ENCODE measurements at places on chromosomes 3 and 15.
A peak's percentile ranks its signal among the peaks of the same experiment; 100 is the strongest.

DNA sequence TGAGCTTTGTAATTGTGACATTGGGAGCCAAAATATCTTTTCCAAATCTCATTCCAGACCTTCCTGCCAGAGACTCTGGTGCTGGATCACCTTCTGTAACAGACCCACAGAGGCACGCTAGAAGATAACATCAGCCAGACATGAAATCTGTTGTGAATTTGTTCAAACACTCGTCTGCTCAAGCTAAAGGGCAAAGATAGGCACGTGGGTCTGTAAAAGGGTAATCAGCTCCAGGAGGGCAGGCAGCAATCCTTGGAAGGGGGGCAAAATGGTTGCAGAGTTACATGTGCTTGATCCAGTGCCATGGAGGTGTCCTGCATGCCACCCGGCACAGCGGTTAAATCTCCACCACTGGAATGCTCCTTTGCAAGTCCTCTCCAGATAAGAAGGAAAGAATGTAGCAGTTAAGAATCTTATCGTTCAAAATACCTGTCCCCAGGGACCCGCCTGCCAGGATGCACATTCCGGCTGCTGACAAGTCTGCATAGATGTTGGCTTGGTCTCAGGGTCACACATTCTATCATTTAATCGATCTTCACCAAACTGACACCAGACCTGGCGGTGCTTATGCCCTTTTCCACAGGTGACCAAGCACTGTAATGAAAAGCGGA, 74.8 kb downstream of the ADAMTS9 start:
- DNase-seq = no peak

DNA sequence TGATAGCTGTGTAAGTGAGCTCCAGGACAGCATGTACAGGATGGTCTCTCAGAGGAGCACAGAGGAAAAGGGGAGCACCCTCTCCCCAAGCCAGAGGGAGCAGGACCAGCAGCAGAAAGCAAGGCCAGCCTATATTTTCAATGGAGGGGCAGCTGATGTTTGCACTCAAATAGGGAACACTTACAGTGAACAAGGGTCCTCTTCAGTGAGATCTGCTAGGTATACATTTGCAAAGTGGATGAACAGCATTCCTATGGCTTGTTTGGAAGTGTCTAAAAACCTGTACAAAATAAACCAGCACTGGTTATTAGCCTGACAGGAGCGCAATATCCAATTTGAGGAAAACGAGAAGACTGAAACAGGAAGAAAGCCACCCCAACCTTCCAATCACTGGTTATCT, 17.6 kb upstream of the MUSTN1 start:
- no peak for DNase-seq

DNA sequence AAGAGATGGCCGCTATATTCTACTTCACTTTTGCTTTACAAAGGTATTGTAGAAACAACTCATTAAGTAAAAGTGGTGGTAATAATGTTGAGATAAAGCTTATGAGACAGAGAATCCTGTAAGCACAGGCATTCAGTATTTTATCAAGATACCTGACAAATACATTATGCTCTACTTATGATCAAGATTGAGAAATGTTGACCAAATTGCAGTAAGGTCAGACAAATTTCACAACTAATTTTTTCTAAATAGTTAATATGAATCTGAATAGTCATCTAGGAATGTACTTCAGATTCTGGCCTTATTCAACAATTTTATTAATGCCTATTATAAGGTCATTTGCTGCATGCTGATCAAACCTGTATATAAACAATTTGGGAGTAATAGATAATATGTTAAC, 95.1 kb upstream of the MBNL1 start:
- no peak for DNase-seq

- DNase-seq = peak; percentile 43
Observed at GRCh38 chr15:78308422-78309032, 9.1 kb upstream of the SKIC8 start.

- no peak for DNase-seq
Observed at GRCh38 chr3:39550354-39551051, 83.0 kb downstream of the MOBP start.

Data from CD4-positive, alpha-beta T cell treated with Interleukin-15 for 1 hour (primary cell).